ENCODE measurements at places on chromosomes 11 and 22. TPM values are rescaled to one million over a fixed set of nuclear protein-coding genes. Genes with fewer than 3 reads are reported as not detected.

Gene SULT4A1
- polyA plus RNA-seq: not detected

GRCh38 chr11:44651535-44652155, 75.1 kb upstream of the TSPAN18 start:
- no peak for DNase-seq

- DNase-seq: no peak
Observed at GRCh38 chr22:42967933-42968332, 47.0 kb downstream of the PACSIN2 start.

DNA sequence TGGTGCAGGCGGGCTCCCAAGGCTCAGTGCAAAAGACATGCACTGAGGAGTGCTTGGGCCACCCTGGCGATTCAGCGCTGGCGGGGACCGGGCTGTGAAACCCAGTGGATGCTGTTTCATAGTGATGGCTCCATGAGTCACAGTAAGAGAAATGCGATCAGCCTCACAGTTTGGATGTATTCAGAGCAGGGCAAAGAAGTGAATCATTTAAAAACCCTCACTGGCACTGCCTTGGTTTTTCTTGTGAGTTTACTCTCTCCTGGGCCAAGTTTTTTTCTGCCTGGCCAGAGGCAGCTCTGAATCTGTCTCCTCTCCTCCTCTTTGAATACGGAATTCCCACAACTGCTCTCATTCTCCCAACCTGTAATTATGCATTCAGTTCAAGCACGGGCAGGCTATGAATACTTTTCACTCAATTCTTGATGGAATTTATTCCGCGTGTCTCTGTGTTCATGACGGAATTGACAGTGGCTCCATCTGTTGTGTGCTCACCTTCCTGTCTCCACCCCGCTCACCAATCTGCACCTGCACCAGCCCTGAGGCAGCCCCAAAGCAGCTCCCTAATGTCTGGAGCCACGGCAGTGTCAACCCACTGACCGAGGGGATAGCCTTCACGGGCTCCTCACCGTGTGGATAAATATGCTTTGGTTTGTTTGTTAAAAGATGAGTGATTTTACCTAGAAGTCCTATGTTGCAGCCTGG, 14.9 kb downstream of the ADAMTS8 start:
- no peak for DNase-seq

- DNase-seq: no peak
Observed at GRCh38 chr11:126816645-126817044, 183.9 kb downstream of the KIRREL3 start.

DNA sequence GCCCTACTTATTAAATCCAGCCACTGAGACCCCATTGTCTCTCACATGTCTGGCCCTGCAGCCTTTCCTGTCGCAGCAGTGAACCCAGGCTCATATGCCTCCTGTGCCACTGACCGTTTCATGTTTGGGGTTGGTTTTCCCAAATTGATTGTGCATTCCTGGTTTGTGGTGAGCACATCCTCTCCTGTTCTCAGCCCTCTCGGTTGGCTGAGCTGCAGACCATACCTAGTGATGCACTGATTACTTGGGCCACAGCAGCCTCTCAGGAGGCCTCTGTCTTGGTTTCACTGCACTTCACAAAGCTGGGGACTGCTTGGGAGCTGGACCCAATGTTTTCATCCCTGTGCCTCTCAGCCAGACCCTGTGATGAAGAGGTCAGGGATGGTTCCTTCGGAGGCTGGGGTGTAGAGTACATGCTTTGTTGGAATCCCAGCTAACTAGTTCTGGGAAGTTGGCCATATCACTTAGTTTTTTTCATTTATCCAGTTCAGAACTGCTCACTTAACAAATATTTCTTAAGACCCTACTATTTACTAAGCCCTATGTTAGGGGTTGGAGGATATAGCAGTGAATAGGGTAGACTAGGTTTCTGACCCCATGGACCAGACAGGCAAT, 30.9 kb downstream of the PARVA start:
- DNase-seq: no peak

DNA sequence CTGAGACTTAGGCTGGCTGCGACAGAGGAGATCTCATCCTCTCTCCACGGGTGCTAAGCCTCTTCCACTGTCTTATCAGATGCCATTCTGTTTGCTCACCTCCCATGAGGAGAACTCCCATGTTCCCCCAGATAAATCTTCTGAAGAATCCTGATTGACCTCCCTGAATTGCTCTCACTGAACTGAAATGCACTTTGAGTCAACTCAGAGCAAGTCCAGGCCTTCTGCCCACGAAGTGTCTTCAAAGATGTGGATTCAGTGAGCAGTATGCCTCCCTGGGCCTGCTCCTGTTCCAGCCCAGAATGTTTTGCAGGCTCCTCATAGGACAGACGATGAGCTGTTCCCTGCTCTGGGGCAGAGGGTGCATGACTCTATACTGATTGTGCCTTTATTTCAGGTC, 17.4 kb downstream of the TUB start:
- DNase-seq: no peak

DNA sequence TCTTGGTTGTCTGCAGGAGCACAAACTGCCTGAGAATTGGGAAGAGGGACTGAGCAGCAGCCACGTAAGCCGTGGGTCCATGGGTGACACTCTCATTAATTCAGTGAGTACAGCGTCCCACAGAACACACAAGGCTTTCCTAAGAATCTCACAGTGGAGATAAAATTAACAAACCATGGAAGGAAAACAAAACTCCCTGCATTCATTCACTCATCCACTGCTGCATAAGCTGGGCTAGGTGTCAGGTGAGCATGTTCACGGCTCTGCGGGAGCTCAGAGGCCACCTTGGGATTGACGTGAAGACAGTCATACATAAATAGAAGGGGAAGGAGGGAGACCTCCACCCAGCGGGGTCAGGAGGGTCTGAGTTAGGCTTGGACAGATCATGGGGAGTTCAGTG, 1442.7 kb downstream of the TBC1D22A start:
- DNase-seq: no peak

DNA sequence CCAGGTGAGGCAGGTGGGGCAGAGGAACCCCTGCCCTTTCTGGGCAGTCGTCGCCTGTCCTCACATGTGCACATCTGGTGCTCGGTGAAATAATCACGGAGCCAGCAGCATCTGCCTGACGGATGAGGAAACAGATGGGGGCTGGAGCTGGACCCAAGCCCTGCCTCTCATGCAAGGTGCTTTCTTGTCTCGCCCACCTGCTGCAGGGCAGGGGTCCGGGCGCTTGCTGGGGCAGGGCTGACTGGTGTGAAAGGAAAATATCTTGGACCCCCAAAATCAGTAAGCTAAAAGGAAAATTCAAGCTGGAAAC, 3.3 kb downstream of the ALDH3B2 start:
- no peak for DNase-seq

Gene GRM5
- polyA plus RNA-seq: not detected

DNA sequence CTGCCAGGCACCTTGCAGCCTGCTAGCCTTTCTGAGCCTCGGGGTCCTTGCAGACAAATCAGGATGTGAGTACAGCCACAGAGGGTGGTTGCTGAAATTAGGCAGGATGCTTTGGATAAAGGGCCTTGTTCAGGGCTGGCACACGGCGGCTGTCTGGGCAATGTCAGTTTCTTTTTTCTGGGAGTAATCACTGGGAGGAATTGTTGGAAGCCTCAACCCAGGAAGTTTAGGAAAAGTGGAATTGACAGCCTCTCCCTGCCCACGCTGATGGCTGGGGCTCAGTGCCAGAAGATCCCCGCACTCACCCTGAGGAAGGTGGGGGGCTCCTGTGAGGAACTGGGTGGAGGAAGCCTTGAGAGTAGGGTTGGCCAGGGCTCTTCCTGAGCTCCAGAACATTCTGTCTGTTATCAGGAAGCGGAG, 37.4 kb downstream of the CD82 start:
- no peak for DNase-seq

GRCh38 chr22:35605851-35606481, 11.2 kb downstream of the MB start:
- DNase-seq: no peak

Gene FDX1
- polyA plus RNA-seq: 19.0 TPM

- DNase-seq: no peak
Observed at GRCh38 chr11:131899950-131900580, 529.6 kb downstream of the NTM start.

GRCh38 chr11:113382121-113382520, 5.5 kb upstream of the ANKK1 start:
- DNase-seq: no peak

DNA sequence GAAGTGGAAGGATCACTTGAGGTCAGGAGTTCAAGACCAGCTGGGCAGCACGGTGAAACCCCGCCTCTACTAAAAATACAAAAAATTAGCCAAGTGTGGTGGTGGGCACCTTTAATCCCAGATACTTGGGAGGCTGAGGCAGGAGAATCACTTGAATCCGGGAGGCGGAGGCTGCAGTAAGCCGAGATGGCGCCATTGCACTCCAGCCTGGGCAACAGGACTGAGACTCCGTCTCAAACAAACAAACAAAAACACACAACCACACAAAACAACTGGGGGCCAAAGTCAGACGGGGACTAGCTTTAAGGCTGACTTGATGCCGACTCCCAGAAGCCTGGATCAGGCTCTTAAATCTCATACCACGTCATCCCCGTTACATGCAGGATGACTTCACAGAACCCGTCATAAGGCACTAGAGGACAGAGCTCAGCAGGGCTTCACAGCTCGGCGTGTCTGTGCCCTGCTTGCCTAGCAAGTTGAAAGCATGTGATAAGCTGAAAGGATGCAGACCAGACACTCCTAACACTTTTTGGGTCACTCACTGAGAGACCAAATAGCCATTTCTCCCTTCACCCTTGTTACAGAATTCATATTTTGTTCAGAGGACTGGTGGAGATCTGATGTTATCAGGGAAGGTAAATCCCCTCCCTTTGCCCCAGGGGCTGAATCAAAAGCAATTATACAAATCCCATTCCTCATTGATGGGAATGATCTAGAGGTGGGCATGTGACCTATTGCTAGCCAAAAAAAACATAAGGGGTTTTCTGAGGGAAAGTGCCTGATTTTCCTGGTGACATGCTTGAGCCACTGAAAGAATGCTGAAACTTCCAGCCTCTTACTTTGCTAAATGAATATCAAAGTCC, 65.4 kb downstream of the GAB2 start:
- no peak for DNase-seq

Gene KCNJ1
- not detected for polyA plus RNA-seq

Gene ZNF215
- not detected for polyA plus RNA-seq

DNA sequence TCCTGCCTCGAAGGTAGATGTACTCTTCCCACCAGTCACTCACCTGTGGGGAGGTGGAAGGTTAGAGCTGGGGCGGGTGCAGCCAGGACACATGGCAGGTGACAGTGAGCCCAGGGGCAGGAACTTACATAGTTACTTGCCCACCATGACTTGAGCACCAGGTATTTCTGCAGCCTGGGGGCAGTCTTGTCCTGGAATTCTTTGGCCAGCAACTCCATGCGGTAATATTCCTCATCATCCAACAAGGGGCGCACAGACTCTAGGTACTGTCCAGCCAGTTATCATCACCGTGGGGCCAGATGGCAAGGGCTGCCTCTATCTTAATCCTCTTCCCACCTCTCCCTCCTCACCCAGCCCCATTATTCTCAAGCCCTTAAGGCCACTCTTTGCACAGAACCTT, 2.2 kb downstream of the CPT1B start:
- no peak for DNase-seq

Measured in CD8-positive, alpha-beta memory T cell (primary cell).